ENCODE measurements at places on chromosomes 16 and 17.

DNA sequence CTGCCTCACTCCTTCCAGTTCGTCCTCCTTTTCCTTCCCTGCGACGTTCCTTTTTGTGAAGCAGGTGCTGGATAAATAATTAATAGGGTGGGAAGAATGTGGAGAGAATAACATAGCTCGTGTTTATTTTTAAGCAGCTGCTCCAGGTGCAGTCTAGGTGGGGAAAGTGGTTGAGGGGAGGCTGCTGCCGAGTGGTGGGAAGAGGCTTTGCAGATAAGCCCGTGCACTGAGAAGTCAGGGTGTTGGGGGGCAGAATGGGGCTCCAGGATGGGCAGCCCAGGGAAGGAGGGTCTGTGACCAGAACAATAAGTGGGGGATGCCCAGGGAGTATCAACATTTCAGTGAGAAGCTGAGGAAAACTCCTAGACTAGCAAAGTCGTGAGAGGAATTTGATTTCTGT lies 300.5 kb downstream of the CPPED1 start:
- DNase-seq, result no peak

DNA sequence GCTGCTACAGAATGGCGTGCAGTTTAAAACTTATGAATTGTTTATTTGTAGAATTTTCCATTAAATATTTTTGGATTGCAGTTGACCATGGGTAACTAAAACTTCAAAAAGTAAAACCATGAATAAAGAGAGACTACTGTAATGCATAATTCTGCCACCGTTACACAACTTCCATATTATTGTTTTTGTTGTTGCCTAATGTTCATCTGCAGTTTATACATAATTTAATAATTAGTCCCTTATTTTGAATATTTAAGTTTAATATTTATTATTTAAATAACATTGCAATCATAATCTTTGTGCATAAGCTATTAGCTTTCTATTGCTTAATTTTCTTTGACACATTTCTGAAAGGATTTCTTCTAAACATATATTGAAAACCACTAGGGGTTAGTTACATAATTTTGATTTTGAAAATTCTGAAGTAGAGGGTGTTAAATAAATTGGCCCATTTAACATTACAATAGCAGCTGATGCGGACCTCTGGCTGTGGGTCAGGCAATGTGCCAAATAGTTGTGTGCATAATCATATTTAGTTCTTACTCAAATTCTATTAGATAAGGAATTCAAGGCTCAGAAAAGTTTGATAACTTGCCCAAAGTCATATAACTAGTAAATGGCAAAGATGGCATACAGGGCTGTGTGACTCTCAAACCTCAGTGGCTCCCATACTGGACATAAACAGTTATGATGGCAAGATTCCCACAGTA lies 31.1 kb downstream of the PPM1E start:
- peak; percentile 56 for DNase-seq

GRCh38 chr16:47847220-47847970 lies 308.4 kb downstream of the ABCC12 start:
- DNase-seq, result no peak

GRCh38 chr17:36500745-36501225 lies 14.3 kb downstream of the ZNHIT3 start:
- no peak for DNase-seq

DNA sequence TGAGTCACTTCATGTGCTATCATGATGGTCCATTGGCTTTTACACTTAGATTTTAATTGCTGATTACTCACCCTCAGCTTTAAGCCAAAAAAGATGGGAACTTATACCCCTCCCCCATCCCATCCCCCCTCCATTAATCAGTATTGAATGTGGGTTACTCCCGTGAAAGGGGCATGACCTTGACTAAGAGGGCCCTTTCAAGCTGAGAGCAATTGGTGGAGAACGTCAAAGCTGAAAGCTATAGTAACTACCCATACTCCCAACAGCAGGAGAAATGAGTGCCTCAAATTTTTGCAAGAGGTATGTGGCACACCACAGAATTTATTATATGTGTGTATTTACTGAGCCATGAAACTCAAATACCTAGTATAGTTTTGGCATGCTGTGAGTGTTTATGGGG lies 99.7 kb upstream of the CDH8 start:
- DNase-seq, result peak; percentile 18

DNA sequence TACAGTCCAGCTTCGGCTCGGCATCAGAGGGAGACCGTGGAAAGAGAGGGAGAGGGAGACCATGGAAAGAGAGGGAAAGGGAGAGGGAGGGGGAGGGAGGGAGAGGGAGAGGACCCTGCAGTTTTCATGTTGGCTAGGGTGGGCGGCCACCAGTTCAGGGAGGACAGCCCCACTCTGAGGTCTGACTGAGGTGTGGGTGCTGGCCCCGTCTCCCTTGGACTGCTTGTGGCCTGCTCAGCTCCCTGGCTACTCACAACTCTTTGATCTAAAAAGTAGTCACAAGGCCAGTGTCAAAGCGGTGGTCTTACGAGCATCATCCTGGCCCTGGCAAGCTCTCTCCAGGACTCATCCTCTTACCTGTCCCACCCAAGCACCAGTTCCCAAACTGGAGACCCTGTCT lies 9.4 kb downstream of the COX4I1 start:
- no peak for DNase-seq

- DNase-seq, result peak; percentile 63
These were observed 129.1 kb downstream of the SNX11 start for GRCh38 chr17:48236681-48237134.

- no peak for DNase-seq
These were observed 26.9 kb downstream of the TOM1L1 start for GRCh38 chr17:54927525-54927924.

- no peak for DNase-seq
These were observed 16.5 kb upstream of the ZC3H18 start for GRCh38 chr16:88553739-88554138.

All from A673 (cell line).